ENCODE measurements at places on chromosomes 13 and 19.

- no peak for DNase-seq
Observed at GRCh38 chr19:35784503-35785338, 9.4 kb downstream of the ARHGAP33 start.

GRCh38 chr13:46496086-46496485 is 56.9 kb upstream of the LRCH1 start:
- no peak for DNase-seq

GRCh38 chr19:9323919-9324583 is at the start of gene ZNF559:
Gene ZNF559 (plus strand): TSS chr19:9324179. CDS start chr19:9338550, 14,371 bp downstream.
- DNase-seq = peak; percentile 95

GRCh38 chr19:10353793-10354391 is 14.5 kb upstream of the ICAM3 start:
- no peak for DNase-seq

GRCh38 chr13:75485286-75486062 is 3.5 kb upstream of the TBC1D4 start:
- no peak for DNase-seq

DNA sequence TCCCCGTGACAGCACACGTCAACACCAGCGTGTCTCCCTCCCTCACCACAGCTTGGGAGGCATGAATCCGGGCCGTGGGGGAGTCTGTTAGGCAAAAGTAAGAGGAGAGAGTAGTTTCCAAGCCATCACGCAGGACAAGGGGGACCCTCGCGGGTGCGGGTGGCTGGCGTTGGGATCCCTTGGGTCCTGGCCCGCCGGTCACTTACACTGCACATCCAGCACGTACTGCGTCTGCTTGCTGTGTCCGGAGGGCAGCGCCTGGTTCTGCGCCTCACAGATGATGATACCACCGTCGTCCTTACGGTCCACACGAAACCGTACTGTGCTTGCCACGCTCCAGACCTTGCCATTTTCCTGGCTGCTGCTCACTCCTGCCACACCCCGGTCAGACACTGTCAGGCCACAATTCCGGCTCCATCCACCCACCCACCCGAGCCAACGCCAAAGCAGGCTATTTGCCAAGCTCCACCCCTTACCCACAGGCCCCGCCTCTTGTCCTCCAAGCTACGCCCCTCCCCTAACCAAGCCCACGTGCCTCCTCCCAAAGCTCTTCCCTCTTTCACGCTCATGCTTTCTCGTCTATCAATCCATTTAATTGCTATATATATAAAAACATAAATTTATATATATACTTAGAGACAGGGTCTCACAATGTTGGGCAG is 6.6 kb upstream of the ZNF428 start:
- no peak for DNase-seq

- DNase-seq = no peak
Observed at GRCh38 chr13:33227927-33228647, 57.5 kb downstream of the STARD13 start.

GRCh38 chr13:32548837-32549236 is 10.2 kb upstream of the N4BP2L2 start:
- DNase-seq = no peak

- no peak for DNase-seq
Observed at GRCh38 chr13:76917095-76917494, 30.9 kb upstream of the KCTD12 start.

DNA sequence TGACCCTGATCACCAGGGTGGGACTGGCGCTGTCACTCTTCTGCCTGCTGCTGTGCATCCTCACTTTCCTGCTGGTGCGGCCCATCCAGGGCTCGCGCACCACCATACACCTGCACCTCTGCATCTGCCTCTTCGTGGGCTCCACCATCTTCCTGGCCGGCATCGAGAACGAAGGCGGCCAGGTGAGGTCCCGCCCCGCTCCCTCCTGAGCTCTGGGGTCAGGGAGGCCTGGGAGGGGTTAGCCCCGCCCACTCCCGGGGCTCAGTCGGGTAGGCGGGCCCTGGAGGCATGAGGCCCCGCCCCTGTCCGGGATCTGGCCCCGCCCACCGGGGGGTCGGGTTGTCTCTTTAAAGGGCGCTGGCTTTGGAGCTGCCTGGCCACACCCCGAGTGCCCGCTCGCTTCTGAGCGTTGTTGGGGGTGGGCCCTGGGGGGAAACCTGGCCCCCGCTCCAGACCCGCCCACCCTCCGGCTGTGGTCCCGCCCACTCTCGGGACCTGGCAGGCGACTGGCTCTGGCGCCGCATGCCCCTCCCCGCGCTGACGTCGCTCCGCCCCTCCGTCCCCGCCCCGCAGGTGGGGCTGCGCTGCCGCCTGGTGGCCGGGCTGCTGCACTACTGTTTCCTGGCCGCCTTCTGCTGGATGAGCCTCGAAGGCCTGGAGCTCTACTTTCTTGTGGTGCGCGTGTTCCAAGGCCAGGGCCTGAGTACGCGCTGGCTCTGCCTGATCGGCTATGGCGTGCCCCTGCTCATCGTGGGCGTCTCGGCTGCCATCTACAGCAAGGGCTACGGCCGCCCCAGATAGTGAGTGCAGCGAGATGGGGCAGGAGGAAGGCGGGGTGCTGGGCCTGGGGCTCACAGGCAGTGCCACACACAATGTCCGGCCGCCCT is 13.1 kb downstream of the DDX39A start:
- peak; percentile 80 for DNase-seq

- no peak for DNase-seq
Observed at GRCh38 chr19:5228932-5229777, 111.5 kb downstream of the PTPRS start.

GRCh38 chr13:45859705-45860104 is 8.2 kb upstream of the SIAH3 start:
- no peak for DNase-seq

DNA sequence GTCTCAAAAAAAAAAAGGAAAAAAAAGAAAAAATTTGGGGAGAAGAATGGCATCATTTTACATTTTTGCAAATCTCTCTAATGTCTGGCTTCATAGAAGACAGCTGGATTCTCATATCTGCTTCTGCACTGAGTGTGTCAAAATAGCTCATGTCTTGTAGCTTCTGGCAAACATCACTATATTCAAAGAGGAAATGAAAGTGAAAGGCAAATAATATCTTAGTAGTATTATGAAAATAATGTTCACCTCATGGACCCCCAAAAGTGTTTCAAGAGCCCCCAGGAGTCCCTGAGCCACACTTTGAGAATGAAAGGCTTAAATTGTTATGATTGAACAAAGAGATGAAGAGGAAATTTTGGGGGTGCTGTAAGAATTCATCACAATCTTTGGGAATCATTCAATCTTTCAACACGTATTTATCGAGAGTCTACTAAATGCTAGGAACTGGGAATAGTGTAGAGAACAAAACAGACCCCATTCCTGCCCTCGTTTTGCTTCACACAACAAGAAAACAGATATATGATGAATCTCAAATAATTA is 1.2 kb upstream of the SLC6A16 start:
- DNase-seq = no peak

DNA sequence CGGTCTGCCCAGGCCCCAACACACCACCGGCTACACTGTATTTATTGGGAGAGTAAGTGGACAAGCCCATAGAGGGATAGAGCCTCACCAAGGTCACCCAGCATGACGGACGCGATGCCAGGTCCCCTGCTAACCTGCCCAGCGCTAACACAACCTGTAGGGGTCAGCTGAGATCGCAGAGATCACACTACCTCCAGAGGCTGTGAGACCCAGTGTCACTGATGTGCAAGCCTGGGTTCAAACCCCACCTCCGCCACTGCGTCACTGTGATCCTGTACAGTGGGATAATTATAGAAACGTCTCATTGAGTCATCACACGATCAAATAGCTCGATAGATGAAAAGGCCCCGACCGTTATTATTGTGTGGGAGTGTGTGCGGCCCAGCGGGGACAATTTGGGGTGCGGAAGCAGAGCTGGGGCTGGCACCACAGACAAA is 10.6 kb upstream of the TLE2 start:
- DNase-seq = no peak

DNA sequence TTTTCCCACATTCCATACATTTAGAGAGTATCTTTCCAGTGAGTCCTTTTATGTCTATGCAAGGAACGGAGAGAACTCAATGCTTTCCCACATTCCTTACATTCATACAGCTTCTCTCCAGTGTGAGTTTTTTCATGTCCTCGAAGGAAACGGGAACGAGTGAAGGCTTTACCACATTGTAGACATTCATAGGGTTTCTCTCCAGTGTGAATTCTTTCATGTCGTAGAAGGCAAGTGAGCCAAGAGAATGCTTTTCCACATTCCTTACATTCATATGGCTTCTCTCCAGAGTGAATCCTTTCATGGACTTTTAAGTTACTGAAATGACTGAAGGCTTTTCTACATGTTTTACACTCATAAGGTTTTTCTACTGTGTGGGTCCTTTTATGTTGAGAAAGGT is 17.1 kb downstream of the ZNF823 start:
- DNase-seq = no peak

GRCh38 chr13:102678339-102679107 is 16.3 kb downstream of the METTL21C start:
- no peak for DNase-seq

- peak; percentile 95 for DNase-seq
Observed at GRCh38 chr19:10580979-10581631, 6.0 kb downstream of the AP1M2 start.

- DNase-seq = no peak
Observed at GRCh38 chr19:47404334-47405196, 14.8 kb downstream of the MEIS3 start.

DNA sequence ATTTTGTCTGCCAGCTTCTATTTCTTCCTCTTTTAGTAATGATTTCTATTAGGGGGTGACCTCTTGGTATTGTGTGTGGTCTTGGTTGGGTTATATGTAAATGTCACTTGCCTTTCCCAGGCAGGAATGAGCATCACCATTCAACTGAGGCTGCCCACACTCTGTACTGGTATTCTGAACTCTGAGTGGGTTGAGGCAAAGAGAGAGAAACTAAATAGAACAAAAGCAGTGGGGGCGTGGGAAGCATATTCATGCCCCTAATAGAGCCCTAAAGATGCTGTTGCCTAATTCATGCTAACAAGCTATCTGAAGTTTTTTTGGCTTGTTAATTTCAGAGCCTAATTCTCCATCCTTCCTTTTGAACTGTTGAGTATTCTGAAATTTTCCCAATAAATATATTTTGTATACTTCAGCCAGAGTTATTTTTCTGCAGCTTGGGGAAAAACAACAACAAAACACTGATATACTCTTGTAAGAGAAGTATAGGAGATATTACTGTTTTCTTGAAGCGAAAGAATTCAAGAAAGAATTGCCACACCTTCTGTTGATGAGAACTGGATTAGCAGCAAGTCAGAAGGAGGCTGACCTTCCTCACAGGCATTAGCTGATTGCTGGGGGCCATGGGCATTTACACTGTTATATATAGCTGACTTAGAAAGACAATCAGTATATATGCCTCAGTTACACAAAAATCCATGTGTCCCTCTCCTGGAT is 315.8 kb upstream of the KLF12 start:
- DNase-seq = no peak

GRCh38 chr13:109500146-109500773 is 286.1 kb downstream of the IRS2 start:
- no peak for DNase-seq

- DNase-seq = peak; percentile 93
Observed at GRCh38 chr13:25067064-25067463, 28.9 kb upstream of the PABPC3 start.

DNA sequence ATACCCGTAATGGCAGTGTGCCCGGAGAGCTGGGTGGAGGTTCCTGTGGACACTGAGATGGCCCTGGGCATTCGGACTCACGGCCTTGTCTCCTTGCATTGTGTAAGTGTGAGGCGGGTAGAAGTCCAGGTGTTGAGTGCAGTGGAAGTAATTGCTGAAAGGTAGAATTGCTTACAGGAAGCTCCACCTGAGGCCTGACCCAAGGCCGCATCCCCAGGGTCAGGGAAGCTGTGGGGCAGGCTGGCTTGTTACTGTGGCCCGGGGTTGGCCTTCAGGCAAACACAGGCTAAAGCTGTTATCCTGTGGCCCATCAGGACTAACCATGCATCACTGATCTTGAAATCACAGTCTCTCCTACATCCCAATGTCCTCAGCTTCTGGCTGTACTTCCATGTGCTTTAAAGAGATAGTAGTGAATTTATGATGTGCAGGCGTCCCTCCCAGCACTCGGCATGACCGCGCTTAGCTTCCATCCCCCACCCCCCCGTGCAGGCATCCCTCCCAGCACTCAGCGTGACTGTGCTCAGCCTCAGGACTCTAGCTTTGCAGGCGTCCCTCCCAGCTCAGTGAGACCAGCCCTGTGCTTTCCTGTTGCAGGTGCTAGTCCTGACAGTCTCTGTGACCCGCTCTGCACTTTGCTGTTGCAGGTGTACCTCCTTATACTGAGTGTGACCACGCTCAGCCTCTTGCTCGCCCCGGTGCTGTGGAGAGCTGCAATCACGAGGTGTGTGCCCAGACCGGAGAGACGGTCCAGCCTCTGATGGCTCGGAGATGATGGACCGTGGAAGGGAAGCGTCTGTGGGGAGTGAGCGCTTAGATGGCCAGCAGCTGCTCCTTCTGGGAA is 35.6 kb upstream of the TFDP1 start:
- peak; percentile 5 for DNase-seq

- DNase-seq = no peak
Observed at GRCh38 chr13:80591976-80592740, 251.2 kb upstream of the SPRY2 start.

- DNase-seq = no peak
Observed at GRCh38 chr19:49678985-49679770, 2.1 kb downstream of the PRMT1 start.

GRCh38 chr13:49772828-49773227 is 19.7 kb downstream of the KPNA3 start:
- DNase-seq = no peak

- no peak for DNase-seq
Observed at GRCh38 chr13:37209621-37210580, 104.4 kb upstream of the CSNK1A1L start.

DNA sequence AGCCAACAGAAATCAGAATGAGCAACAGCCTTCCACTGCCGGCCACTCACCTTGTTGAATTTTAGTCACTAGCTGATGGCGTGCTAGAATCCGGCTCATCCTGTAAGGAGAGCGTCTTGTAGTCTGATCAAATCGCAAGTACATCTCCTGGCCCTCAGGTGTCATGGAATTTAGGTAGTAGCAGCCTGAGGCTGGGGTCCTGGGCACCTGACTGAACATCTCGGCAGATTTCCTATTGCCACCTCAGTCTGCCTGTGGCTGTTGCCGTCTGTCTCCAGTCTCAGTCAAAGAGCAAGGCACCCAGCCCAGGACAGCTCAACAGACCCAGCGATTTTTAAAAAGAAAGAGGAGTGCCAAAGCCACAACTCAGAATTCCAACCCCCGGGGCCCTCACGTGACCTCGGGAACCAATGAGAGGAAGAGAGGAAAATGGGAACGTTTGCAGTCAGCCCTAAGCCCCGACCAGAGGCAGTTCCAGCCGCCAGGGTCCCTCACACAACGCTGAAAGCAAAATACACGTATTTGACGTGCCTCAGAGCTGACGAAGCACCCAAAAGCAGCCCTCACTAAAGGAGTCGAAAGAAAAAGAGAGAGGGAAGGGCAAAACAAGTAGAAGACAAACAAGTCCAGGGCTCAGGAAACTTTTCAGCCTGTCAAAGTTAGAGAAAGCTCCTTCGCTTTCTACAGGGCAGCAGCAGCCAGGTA is at the start of gene STARD13:
Gene STARD13, minus strand, starts transcription at position 336 of the 705 bp plus-strand sequence. Its CDS starts 117 bp downstream, at position 219.
- DNase-seq = peak; percentile 74

GRCh38 chr19:469833-470232 is 9.0 kb upstream of the SHC2 start:
- no peak for DNase-seq

- no peak for DNase-seq
Observed at GRCh38 chr19:20422216-20423205, 143.1 kb downstream of the ZNF737 start.

GRCh38 chr19:1046836-1047695 is 7.2 kb downstream of the ABCA7 start:
- DNase-seq = no peak
